Amniotic epithelial cell (primary cell): ENCODE measurements at places on chromosomes 5 and 9.

- DNase-seq: no peak
Measured at GRCh38 chr9:37187713-37188439, 67.5 kb downstream of the ZCCHC7 start.

- peak; percentile 47 for DNase-seq
Measured at GRCh38 chr9:106075960-106076327, 381.6 kb downstream of the TMEM38B start.

DNA sequence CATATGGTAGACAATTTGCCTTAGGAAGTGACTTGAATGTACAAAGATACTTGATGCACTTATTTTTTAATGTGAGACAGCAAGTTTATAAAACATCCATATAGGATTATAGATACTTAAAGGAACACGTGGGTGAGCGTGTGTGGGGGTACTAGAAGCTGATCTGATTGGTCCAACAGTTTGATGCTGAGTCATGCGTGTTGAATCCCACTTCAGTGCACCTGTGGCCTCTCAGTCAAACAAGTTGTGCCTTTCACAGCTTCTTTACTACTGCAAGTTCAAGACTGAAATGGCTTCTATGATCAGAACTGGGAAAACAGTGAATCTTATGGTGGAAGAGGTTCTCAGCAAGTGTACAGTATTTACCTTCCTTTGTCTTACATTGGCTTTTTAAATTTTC lies 98.9 kb downstream of the MAP1B start:
- no peak for DNase-seq

- no peak for DNase-seq
Measured at GRCh38 chr9:77128125-77128789, 49.1 kb upstream of the VPS13A start.

DNA sequence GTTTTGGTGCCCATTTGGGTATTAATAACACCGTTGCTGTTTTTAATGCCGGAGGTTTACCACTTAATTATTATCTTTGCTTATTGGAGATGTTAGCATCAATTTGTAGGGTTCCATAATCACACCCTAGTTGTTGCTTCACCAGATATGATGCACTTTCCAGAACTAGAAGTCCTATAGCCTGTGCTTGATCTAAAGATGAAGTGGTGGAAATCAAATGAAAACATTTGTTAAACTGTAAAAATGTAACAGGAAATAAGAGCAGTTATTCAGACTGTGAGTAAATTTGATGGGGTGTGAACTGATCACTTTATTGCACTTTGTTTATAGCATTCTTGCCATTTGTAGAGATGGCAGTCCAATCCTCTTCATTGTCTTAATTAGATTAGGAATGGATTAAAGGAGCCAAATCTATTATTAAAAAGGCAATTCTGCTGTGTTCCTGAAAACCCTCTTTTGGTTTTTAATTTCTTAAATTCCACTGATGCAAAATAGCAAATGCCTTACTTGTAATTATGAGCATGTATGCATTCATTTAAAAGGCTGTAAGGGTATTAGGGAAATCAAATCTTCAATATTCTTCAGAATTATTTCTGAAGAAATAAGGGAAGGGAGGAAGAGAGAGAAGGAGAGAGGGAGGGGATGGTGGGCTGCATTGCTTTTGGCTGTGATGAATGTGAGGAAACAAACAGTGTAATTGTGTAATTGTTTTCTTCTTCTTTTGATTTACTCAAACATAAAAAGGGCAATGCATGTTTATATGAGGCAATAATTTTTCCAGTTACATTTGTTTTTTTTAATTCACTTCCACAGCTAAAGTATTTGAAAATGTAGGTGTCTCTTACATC lies 675.2 kb upstream of the WWC1 start:
- DNase-seq: no peak

DNA sequence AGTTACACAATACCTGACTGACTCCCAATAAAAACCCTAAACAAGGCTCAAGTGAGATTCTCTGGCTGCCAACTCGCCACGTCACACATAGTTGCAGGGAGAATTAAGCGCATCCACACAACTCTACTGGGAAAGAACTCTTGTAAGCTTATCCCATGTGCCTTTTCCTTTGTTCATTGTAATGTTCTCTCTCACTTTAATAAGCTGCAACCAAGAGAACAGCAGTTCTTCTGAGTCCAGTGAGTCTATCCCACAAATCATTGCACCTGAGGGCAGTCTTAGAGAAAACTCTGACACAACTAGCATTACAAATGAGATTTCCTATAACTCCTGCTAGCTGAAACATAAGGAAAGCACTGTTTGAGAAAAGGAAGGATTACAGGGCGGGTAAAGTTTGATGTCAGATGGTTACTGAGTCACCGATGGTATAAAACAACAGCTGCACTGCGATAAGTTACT lies 27.4 kb downstream of the CENPK start:
- DNase-seq: peak; percentile 27

DNA sequence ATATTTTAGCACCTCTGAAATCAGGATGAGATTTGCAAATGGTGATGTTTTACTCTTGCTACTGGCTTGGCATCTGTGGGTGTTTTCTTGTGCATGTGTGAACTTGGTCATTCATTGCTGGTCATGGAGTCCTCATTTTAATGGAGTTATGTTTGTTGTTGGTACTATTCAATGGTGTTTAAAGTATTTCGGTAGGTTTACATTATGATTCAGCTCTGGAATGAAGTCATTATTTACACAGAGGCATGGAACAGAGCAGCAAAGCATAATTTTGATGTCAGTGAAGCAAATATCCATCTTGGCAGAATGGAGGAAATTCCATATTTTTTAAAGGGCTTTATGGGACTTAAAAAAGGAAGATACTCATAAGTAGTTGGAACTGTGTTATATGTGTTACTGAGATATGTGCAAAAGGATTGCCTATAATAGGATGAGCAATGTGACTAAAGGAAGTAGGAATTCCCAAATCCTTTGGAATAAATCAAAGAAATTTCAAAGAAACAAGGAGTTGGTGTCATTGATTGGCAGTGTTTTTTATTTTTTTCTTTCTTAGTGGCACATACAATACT lies 147.4 kb downstream of the ACTBL2 start:
- peak; percentile 54 for DNase-seq

GRCh38 chr5:31657315-31657979 lies 18.5 kb downstream of the PDZD2 start:
- DNase-seq: no peak

- no peak for DNase-seq
Measured at GRCh38 chr5:172832383-172833315, 1.4 kb upstream of the ERGIC1 start.

DNA sequence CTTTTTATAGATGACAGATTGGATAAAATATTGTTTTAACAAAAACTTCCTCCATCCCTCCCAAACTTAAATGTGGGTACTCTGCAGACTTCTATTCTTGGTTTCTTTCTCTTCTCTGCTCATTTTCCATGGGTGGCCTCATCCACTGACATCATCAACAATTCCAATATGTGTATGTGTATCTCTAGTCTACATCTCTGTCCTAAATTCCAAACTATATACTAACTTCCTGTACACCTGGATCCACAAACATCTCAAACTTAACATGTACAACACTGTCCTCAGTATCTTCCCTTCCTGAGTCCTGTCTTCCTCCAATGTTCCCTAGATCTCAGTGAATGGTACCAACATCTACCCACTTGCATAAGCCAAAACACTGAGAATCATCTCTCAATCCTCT lies 28.5 kb upstream of the CDK5RAP2 start:
- DNase-seq: no peak

DNA sequence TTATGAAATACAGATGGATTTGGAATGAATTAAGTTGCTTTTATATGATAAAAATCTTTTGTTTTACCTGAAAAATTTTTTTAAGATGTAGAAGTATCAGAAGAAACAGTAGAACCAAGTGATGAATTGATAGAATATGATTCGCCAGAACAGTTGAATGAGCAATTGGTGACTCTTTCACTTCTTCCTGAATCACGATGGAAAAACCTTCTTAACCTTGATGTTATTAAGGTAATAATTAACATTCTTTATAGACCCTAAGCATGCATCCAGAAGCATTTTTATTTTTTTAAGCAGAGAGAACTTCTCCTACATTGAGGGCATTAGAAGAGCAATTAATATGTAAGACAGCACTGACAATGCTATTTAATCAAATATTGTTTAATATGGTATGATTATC lies 28.8 kb downstream of the WDR36 start:
- no peak for DNase-seq

DNA sequence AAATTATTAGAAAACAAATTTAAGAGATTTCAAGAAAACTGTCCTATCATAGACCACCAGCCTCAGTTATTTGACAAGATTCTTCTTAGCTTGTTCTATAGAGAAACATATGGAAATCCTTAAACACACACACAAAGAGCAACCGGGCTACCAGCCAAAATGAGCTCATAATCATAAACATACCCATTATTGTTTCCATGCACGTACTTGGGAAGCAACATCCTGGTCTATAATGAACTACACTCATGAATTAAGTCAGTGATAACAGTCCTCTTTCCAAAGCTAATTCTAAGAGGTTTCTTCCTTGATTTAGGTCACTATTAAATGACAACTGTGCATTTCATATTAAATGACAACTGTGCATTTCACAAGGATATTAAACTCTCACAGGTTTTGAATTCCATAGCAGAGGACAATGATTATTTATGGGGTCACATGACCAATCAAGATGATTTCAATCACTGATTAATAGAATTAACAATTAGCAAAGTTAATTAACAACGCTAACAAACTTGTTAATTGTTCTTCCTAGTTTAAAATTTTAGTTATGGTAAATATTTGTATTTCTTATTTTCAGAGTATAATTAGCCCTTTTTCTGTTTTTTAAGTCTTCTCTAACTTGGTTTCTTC lies 77.0 kb downstream of the OXCT1 start:
- peak; percentile 24 for DNase-seq

GRCh38 chr5:174953871-174954270 lies 229.5 kb downstream of the MSX2 start:
- DNase-seq: no peak

DNA sequence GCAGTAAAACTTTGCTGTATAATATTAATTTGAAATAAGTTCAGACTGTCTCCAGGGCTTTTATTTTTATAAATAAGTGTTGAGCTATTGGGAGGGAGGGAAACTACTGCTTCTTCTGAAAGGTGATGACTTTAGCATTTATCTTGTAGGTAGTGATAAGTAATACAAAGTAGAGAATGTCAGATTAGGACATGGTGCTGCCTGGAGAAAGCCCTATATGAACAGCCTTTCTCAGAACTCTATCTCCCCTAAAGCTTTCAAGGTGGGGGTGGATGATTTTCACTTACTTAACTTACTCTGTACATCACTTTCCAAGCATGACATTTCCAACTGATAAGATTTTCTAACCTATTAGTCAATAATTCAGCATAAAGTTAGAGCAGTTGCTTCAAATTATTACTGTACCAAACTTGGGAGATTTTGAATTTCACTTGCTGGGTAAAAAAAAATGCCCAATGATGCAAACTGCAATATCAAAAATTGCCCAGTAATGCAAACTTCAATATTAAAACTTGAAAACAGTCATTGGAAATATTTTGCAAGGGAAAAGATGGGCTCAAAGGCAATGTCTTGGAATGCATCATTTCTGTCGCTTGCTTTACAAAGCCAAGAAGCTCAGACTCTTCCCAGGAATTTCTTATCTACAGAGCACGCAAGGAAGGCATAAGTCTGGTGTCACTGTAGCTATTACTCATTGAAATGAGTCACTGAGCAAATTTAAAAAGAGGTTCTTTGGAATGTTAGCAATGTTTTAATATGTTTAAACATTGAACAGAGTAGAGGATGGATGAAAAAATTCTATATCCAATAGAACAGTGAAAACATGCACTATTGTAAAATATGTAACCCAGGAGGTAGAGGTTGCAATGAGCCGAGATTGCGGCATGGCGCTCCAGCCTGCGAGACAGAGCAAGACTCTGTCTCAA lies 569.5 kb downstream of the PSAT1 start:
- DNase-seq: peak; percentile 87

DNA sequence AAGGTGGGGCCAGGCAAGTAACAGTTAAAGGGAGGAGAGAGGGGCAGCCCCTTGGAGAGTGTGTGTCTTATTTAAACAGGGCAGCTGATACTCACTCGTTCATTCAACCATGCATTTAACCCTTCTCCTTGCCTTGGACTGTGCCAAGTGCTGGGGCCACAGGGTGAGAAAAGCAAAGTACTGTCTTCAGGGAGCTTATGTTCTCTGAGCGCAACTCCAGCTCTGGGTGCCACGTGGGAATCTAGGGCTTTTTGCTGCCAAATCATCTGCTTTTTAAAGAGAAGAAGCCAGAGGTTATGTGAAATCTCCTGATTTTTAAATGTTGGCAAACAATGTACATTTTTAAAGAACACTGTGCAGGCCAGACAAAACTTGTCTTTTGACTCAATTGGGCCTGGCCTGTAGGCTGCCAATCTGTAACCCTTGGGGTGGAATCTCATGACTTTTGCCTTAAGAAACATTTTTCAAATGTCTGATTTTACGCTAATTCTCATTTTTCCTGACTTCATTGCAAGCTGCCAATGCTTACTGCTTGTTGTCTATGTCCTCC lies 157.8 kb downstream of the NTRK2 start:
- DNase-seq: no peak

GRCh38 chr5:125595095-125595494 lies 828.1 kb upstream of the GRAMD2B start:
- DNase-seq: no peak

DNA sequence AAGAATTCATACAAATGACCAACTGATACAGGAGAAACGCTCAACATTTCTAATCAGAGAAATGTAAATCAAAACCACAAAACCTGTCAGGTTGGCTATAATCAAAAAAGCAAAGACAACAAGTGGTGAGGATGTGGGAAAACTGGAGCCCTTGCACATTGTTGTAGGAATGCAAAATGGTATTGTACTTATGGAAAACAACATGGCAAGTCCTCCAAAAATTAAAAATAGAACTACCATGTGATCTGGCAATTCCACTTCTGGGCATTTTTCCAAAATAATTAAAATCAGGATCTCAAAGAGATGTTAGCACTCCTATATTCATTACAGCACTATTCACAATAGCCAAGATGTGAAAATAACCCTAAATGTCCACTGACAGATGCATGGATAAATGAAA lies 76.1 kb downstream of the FNIP1 start:
- peak; percentile 2 for DNase-seq

GRCh38 chr9:95057101-95057500 lies 260.4 kb downstream of the FANCC start:
- peak; percentile 56 for DNase-seq

- peak; percentile 72 for DNase-seq
Measured at GRCh38 chr9:95363051-95363841, 45.7 kb upstream of the FANCC start.

DNA sequence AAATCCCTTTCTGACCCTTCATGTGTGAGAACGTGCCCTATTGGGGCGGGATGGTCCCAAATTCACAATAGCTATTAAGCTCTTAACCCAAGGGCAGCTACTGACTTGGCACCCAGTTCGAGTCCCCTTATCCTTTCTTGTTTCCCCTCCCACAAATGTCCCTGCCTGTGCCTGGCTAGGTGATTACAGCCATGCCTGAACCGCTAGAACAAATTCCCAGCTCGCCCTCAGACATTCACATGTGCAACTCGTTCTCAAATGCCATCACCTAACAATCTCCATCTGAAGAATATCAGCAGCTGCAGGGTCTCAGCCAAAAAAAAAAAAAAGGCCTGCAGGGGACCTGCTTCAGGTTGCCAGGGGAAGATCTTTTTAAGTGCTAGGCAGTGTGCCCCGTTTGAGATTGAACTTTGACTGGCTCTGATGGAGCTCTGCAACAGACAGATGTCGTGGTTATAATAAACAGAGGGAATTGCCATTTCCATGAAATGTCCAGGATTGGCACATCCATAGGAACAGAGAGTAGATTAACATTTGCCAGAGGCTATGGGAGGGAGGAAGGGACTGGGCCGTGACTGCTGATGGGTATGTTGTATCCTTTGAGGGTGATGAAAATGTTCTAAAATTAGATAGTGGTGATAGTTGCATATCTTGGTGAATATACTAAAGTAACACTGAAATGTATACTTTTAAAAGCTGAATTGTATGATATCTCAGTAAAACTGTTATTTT lies 347.2 kb upstream of the WWC1 start:
- no peak for DNase-seq
